ENCODE measurements at places on chromosomes 2 and 18.

DNA sequence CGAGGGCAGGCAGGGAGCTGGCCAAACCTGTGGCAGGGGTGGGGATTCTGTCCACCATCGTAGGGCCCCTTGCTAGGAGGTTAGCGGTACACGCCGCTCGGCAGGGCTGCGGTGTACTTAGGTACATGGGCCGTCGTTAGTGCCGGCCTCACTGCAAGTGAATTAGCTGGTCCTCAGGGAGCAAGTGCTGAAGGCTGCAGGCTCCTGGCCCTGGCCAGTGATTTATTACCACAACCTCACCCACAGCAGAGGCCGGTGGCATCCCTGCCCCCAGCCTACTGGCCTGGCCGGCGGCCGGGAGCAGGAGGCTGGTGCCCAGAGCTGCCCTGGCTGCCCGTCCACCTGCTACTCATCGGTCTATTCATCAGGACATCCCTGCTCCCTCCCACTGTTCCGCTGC lies 19.6 kb upstream of the PTMA start:
- DNase-seq = no peak

GRCh38 chr2:96437512-96437911 lies 67.6 kb downstream of the NEURL3 start:
- no peak for DNase-seq

- DNase-seq = peak; percentile 13
Measured at GRCh38 chr2:169221745-169222369, 140.5 kb downstream of the LRP2 start.

DNA sequence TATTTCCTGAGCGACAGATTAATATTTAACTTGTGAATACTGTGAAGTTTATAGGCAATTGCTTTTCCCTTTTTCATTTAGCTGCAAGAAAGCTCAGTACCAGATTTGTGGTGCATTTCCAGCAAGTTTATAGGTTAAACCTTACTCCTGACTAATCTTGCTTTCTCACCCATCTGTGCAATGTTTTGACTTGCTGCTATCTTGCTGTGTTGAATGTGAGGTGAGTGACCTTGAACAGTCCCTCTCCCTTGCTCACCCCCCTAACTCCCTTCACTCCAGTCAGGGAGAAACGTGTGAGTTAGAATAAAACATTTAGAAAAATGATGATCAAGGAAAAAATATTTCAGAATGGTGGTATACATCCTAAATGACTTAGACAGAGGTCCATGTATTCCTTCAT lies 39.8 kb upstream of the PARD3B start:
- DNase-seq = no peak

DNA sequence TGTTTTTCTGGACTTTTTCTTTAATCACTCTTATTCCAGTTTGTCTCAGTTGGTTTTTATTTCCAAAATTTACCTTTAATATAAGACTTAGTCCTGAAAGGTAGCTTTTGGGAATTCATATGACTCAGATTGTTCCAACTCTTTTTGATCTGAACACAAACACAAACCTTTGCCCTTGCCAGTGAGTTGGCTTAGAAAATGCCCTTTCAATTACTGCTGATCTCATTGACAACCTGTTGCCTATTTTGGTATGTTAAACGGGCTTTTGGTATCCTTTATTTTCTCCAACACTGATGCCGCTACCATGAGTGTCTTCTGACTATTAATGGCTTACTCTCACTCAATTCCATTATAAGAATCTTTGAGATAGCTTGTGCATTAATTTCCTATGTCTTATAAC lies 143.4 kb downstream of the GULP1 start:
- no peak for DNase-seq

DNA sequence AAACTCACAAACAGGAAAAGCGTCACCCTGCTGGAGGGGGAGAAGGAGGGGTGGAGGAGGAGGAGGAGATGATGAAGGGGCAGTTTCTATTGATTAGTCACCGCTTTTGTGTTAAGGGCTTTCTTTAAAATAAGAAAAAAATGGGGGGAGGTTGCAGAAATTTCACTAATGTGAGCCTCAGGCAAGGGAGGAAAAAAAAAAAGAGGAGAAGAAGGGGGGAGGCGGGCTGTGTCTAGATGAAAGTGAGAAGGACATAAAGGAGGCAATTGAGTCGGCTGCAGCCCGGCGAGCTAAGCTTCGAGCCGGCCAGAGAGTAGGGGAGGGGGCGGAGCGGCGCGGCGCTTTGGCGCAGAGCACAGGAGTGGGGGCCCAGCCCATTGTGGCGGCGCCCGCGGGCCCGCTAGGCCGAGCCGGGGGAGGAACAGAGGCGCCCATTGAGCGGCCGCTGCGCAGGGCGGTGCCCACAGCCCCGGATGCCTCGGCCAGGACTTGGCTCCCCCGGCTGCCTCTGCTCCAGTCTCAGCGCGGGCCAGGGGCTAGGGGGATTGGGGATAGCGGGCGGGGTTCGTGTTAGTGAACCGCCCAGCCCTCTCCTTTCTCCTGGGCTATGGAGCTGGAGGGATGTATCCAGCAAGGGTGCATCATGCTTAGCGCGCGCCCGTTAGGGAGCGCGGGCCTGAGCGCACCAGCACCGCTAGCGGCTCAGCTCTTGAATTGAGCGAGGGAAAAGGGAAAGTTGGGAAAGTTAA lies 7.9 kb downstream of the PAX3 start:
- peak; percentile 69 for DNase-seq

- DNase-seq = no peak
Measured at GRCh38 chr2:215613280-215613679, 177.4 kb upstream of the FN1 start.

DNA sequence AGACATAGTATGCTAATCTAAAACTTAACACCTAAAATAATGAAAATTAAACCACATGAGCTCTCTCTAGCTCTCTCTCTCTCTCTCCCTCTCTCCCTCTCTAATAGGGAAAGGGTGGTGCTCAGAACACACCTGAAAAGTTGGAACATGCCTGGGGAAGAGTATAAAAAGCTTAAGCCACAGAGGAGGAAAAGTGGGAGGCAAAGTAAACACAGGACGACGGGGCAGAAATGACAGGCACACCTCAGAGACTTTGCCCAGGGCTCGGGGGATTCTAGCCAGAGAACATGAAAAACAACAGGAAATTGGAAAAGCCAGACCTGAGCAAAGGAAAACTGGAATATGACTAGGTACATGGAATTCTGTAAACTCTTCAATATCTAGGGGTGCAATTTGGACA lies 666.1 kb downstream of the BCL11A start:
- DNase-seq = no peak

DNA sequence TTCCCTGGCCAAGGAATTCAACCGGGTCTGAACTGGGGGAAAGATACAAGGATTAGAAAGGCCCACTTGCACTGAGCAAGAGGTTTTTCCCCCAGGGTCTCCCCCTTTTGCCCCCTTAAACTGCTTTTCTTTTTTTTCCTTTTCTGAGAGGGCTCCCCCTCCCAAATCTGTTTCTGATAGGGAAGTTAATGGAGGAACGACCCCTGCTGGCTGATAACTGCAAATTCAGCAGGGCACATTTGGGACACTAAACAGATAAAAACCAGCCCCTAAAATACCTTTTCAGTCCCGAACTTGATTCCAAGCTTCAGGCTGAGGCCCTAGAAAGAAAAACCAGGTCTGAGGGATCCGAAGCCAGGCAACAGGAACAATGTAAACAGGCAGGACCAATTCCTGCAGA lies 1012.4 kb upstream of the CRIM1 start:
- DNase-seq = no peak
